Bone marrow (tissue), 2 donors: ENCODE measurements at places on chromosomes 1 and 21.
A peak's percentile ranks its signal among the peaks of the same experiment; 100 is the strongest.

- no peak for DNase-seq
These were observed 3.9 kb downstream of the TAS1R2 start for GRCh38 chr1:18855573-18855972.

- DNase-seq, result no peak
These were observed 7.1 kb upstream of the GNPAT start for GRCh38 chr1:231233735-231234417.

GRCh38 chr1:43659212-43660166 is 9.5 kb downstream of the KDM4A start:
- no peak for DNase-seq

GRCh38 chr1:197178998-197179397 is 32.5 kb upstream of the ASPM start:
- DNase-seq, result peak; percentile 58

DNA sequence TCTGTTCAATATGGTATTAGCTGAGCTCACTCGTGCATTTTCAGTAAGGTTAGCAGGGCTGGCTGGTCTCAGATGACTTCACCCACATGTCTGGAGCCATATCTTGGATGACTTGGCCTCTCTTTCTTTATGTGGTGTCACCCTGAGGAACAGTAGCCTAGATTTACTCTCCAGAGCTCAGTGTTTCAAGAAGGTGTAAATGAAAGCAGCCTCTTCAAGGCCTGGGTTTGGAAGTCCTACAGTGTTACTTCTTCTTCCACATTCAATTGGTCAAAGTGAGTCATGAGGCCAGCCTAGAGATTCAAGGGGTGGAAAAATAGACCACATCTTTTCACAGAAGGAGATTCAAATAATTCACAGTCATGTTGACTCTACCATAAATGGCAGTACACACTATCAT is 12.2 kb downstream of the VCAM1 start:
- DNase-seq, result no peak

DNA sequence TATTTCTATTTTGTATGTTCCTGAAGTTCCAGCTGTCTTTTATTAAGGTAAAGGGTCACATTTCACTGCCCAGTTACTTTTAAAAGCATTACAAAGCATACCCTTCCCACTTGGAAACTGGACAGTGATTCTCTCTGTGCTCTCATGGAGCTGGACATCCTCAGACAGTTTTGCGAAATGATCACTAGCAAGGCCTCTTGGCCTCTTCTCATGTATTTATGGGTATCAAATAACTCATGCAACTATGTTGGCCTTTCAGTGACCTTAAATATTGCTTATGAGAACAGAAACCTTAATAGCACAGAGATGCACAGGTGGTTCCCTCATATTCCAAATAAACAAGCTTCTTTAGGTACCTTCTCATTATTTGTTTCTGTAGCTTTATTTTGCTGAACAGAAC is 7.9 kb upstream of the AMPD1 start:
- no peak for DNase-seq
